ENCODE measurements at places on chromosomes 1 and 21.

DNA sequence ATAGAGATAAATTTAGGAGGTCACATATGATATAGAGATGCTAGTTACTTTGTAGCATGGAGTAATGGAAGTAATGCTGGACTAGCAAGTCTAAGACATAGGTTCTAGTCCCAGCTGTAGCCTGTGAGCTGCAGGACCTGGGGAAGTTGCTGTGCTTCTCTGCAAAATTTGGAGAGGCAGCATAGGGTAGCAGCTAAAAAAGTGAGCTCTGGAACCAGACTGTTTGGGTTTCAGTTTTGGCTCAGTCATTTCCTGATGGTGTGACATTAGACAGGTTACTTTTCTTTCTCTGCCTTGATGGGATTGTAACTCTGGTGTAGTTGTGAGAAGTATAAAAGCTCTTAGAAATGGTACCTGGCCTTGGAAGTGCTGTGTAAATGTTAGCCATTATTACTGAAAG lies 3.3 kb downstream of the METTL13 start:
- no peak for DNase-seq

GRCh38 chr1:157151073-157151472 lies 12.9 kb upstream of the ETV3 start:
- no peak for DNase-seq

- no peak for DNase-seq
Measured at GRCh38 chr1:212437179-212437798, 4.6 kb downstream of the NENF start.

DNA sequence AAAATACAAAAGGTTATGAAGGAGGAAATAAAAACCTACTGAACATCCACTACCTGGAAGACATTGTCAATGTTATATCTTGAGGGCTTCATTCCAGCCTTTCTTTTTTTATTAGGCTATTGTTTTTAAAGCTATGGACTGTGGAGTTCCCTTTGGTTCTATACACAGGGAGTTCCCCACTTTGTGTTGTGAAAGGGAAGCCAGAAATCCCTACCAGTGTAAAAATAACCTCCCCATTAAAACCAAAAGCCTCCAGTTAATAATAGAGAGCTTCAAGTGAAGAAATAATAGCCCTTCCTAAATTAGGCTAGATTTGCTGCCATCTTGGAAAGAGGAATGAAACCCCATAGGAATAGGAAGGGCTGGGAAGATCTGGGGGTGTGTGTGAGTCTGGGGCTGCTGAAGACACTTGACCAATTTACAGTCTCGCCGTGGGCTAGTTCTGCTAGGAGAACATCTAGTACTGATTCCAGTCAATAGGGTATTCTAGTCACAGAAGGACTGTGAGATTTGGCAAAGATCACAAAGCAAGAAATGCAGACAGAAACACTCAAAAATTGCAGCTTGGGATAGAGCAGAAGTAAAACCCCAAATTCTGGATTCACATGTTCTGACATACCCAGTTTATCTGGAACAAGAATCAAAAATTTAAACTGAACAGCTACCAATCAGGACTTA lies 32.4 kb upstream of the PTGFRN start:
- DNase-seq: no peak

GRCh38 chr1:35220976-35221375 lies 28.0 kb upstream of the SFPQ start:
- DNase-seq: no peak

GRCh38 chr1:67611846-67612245 lies 73.2 kb upstream of the GADD45A start:
- no peak for DNase-seq

DNA sequence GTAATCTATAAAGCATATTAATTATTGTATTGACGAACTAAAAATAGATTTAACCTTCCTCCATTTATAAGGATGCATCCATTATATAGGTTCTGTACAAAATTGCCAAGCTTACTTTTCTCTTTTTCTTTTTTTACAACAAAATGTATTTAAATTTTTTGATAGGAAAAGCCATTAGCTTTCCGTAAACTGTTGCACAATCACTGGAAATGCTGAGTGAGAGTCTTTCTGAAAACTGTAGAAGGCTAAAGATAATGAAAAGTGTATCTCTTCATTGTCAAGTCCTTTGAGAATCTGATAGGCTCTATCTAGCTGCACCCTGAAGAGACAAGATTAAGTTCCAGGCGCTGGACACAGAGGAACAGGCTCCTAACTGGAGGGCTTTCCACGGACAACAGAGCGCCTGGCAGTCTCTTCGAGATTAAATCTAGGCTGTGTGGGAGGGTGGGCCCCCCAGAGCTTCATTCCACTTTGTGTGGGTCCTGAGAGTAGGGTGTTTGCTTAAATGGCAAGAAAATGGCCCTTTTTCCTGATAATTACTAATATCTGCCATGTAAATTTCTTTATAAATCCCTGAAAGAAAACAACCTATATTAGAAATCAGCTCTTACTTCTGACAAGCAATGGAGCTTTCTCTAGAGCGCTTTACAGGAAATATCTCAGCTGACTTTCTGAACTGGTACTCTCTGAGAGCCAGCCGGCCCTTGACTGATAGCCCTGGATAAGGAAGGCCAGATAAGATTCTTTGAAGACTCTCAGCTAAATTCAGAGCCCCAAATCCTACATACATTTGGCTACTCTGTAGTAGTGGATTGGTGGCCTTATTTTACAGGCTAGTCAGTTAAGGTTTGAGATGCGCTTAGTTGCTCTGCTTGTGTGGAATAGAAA lies 108.3 kb downstream of the FMN2 start:
- no peak for DNase-seq

- DNase-seq: no peak
Measured at GRCh38 chr1:25456502-25456901, 25.8 kb downstream of the MACO1 start.

DNA sequence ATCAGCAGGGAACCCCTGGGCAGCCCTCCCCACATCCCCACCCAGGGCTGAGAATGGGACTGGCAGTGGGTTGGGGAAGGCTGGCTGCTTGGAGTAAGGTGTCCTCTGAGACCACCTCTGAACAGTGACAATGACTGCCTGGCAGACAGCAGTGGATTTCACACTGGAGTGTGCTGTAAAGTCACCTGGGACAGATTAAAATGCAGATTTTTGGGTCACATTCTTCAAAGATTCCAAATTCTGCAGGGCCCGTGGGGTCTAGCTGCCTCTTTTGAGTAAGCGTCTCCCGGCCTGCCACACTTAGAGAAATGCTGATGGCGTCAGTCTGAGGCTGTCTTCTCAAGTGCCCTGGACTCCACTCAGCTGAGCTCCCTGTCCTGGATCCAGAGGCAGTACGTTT lies 164.5 kb downstream of the GRIK3 start:
- no peak for DNase-seq

GRCh38 chr1:71706029-71706671 lies 576.2 kb downstream of the NEGR1 start:
- DNase-seq: no peak

GRCh38 chr21:43275421-43276211 lies 106.8 kb downstream of the CRYAA start:
- DNase-seq: no peak

DNA sequence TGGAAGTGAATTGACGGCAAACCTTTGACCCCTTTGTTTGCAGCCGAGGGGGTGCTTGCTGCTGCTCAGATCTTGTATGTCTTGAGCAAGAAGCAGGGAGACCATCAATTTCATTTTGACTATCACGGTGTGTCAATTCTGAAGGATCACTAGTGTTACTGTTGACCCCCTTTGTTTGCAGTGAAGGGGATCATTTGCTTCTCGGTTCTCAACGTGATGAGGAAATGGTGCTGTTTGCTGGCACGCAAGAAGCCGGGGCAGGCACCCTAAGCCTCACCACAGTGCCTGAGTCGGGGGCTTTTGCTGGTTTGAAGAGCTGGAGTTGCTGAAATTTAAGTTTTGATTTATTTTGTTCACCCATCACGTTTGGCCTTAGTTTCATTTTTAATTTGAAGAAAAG lies 7.5 kb downstream of the RBM15 start:
- no peak for DNase-seq

- no peak for DNase-seq
Measured at GRCh38 chr21:29708401-29708800, 231.4 kb downstream of the GRIK1 start.

DNA sequence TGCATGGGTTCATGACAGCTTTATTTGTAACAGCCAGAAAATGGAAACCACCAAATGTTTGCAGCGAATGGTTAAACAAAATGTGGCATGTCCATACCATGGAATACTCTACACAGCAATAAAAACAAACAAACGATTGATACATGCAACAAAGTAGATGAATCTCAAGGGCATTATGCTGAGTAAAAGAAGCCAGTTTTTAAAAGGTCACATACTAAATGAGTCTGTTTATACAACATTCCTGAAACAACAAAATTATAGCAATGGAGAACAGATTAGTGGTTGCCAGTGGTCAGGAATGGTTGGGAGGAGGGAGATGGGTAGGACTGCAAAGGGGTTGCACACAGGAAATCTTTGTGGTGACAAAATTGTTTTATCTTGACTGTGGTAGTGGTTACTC lies 202.4 kb upstream of the UBE2U start:
- DNase-seq: no peak

DNA sequence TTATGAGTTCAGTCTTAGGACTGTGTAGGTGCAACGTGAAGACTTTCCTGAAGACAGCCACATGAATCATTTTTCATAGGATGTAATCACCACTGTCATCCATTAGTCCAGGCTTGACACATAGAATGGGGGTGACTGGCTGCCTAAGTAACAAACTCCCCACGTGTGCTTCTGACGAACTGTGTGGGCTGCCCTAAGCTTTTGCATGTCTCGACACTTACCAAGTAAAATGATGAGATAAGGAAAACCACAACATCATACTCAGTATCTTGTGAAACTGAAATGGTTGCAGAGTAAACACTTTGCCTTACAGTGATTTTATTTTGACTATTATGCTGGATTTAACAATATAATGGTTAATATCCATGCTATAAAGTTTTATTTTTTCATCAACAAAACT lies 19.5 kb downstream of the ERG start:
- no peak for DNase-seq

GRCh38 chr1:238913210-238913609 lies 473.2 kb upstream of the CHRM3 start:
- DNase-seq: no peak

DNA sequence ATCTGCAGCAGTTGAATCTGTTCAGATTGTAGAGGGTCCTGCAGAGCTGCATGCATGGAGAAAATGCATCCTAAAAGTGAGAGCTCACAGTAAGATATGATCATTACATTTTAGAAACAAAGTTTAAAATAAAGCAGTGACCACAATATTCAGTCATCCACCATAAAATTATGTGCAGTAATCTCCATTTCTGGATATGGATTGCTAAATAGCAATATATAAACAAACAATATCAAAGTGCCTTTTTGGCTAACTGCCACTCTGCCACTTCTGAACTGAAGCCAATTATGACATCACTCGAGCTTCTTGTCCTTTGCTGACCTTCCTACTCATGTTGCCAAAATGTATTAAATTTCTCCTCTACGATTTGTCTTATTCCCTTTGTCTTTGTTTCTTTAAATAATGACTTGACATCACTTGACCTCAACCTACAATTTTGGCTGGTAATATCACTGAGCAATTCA lies 262.0 kb upstream of the CXADR start:
- no peak for DNase-seq

GRCh38 chr21:34790834-34791233 lies 122.0 kb downstream of the CLIC6 start:
- DNase-seq: no peak

GRCh38 chr1:201084295-201084694 lies 27.9 kb downstream of the CACNA1S start:
- DNase-seq: no peak

DNA sequence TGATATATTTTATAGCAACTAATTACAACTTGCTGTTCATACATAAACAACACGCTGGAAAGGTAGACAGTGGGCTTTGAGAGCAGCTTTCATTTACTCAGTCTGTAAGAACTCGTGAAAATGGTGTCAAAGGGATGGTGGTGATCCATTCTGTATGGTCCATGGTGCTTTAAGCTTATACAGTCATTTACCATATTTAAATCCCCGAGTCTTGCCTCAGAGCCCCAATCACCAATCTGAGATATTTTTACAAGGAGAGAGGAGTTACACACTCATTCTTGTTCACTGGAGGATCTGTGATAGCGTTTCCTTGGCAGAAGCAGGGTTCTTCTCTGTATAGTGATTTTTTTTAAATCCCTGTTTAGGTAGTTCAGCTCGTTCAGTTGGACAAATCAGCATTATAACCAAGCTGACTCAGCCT lies 694.6 kb downstream of the USP25 start:
- DNase-seq: no peak

DNA sequence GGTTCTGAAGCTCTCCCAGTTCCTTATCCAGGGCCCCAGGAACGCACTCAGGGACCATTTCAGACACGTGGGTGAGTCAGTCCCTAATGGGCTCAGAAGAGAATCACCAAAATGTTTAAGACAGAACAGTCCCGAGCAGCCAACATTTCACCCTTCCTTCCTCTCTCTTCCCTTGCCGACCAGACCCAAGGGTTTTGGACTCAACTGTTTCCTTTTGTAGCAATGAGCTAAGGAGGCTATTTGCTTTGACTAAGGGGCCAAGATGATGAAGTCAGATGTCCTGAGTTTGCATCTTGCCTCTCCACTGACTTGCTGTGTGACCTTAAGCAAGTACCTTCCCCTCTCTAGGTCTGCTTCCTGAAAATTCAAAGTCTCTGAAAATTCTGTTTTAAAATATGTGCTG lies 472.3 kb upstream of the VAMP3 start:
- no peak for DNase-seq

DNA sequence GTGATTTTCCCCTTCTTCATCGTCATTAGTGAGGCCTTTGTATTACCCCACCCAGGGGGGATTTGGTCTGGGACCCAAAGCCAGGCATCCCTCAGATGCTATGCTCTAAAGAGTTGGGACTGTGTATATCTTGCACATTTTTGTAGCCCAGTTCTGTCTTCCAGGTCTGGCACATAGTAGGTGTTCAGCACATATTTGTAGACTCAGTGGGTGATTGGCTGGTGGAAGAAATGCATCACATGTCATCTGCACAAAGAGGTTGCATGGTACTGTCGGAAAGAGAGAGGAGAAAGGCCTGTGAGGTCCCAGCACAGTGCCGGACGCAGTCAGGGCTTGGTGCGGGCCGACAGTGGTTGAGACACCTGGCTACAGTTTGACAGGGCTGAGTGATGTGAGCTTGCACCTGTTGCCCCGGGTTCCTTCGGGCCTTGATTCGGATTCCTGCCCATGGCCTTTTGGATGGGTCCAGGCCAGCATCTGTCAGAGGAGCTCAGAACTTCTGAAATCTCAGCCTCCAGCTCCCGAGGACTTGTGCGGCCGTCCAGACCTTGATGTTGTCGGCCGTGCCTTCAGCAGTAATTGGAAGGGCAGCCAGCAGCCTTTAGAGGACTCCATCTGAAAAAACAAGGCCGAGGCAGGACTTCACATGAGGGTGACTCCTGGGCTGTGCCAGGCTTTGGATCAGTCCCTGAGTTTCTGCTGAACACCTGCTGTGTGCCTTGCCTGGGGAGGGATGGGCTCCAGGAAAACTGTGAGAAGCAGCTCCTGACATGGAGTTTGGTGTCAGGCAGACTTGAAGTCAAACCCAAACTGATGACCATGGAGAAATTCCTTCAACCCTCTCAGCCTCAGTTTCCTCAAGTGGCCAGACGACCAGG lies 40.9 kb upstream of the PADI1 start:
- no peak for DNase-seq

- no peak for DNase-seq
Measured at GRCh38 chr1:162987866-162988265, 81.3 kb upstream of the RGS4 start.

GRCh38 chr1:160742428-160743127 lies 3.5 kb downstream of the SLAMF7 start:
- DNase-seq: no peak

GRCh38 chr1:181545395-181545794 lies 62.1 kb downstream of the CACNA1E start:
- no peak for DNase-seq

All from activated CD4-positive, alpha-beta T cell treated with anti-CD3 and anti-CD28 coated beads for 1 hour (primary cell).